ENCODE measurements at places on chromosomes 7 and 10.

DNA sequence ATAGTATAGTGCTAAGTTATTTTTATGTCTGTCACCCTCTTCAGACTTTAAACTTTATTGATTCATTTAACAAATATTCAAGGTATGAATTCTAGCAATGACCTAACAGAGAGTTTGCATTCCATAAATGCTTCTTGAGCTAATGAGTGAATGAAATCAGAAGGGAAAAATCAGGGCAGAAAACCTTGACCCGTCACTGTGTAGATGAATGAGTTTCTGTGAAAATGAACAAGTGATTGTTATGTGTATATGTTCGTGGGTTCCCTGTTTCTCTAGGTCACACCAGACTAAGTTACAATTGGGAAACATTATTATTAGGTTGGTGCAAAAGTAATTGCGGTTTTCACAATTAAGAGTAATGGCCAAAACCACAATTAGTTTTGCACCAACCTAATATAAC lies 30.1 kb downstream of the APBB1IP start:
- DNase-seq: no peak

DNA sequence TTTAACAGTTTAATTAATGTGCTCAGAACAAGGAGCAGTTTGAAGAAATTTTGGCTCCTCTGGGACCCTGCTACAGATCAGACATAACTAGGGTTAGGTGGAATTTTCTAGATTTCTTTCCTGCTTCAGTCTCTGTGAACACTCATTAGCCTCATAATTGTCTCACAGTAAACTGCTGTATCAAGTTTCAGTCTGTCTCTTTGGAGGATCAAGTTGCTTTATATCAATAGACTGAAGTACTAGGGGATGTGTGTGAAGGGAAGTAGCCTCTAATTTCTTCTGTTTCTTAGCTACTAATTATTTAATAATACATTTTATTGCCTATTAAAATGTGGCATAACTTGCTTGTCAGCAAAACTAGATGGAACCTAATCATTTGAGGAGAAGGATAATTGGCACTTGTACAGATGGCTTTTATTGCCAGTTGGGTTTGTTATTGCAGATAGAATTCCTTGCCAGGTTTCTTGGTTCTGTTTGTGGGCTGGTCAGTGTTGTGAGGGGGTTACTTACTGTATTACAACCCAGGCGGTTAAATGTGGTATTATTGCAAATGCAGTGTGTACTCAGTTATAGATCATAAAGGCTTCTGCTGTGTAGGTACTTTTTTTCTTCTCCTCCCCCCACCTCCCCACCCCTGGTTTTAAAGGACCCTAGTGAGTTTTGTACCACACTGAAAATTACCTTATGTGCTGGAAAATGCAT lies 758.0 kb downstream of the AUTS2 start:
- no peak for DNase-seq

DNA sequence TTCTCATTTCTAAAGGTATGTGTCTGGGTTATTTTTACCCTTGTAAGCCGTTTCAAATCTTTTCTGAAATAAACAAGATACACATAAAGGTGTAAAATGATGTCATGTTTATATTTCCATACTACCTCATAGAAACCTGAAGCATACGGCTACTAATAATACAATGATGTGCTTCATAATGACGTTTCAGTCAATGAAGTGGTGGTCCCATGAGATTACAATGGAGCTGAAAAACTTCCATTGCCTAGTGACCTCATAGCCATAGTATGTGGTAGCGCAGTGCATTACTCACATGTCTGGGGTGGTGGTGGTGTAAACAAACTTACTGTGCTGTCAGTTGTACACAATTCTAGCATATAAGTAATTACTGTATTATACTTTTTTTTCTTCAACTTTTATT lies 24.9 kb downstream of the EPDR1 start:
- no peak for DNase-seq

DNA sequence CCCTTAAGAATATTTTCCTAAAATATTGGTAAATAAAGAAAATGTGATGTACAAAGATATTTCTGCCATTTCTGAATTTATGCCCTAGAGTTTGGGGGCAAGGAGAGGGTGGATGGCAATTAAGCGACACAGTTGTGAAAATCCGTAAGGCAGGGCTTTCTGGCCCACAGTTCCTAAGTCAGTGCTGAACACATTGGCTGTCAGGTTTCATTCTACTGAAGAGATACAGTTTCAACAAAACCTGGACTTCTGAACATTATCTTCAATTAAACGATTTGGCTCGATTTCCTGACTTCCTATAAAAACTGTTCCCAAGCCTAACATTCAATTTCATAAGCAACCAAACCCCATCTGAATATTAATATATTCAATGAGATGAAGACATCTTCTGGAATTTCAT lies 61.1 kb upstream of the NEBL start:
- no peak for DNase-seq

DNA sequence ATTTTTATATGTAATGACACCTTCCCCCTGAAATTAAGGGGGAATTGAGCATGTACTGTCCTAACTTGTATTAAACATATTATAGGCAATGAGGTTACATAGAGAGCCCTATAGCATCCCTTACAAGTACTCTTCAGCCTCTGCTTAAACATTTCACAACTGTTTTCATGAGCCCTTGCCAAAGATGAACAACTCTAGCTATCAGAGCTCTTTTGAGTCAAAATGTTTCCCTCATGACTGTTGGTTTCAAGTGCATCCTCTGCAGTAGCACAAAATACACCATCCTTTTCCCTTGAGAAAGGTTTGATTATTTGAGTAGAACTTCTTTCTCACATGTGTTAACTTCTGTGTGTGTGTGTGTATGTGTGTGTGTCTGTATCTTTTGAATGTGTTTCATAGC lies 1157.6 kb upstream of the CELF2 start:
- DNase-seq: no peak

- no peak for DNase-seq
These were observed 47.3 kb upstream of the NPTX2 start for GRCh38 chr7:98569691-98570337.

GRCh38 chr7:24786306-24786705 lies 29.0 kb upstream of the GSDME start:
- DNase-seq: no peak

DNA sequence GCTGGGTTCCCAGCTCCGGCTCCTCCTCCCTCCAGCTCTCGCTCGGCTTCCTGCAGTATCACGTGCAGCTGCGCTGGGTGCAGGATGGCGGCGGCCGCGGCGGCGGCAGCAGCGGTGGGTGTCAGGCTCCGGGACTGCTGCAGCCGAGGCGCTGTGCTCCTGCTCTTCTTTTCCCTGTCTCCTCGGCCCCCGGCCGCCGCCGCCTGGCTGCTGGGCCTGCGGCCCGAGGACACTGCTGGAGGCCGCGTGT lies at the start of gene CNNM1:
TSS of gene CNNM1 (plus strand) at position 53 of the 250 bp plus-strand sequence. CDS start at position 85, 32 bp downstream.
- DNase-seq: no peak

All from AG04449 (cell line).